ENCODE measurements at places on chromosomes 3 and 15. TPM values are rescaled to one million over a fixed set of nuclear protein-coding genes. Genes with fewer than 3 reads are reported as not detected.

Gene CD200R1
- 0.25 TPM for total RNA-seq

Gene BDH1
- total RNA-seq: 10.3 TPM

Gene ARPIN
- 14.5 TPM for total RNA-seq

Gene GMNC
- 0.49 TPM for total RNA-seq

Gene SEMA5B
- 17.2 TPM for total RNA-seq

Gene STAB1
- total RNA-seq: 5.9 TPM

Gene SCG3
- 54.8 TPM for total RNA-seq

Gene TMEM43
- total RNA-seq: 36.4 TPM

Gene RYR3
- 12.5 TPM for total RNA-seq

Gene LRRC2
- 2.5 TPM for total RNA-seq

Gene AMT
- 3.9 TPM for total RNA-seq

Gene USP13
- 11.1 TPM for total RNA-seq

Gene PP2D1
- not detected for total RNA-seq

Gene SPTBN5
- 0.25 TPM for total RNA-seq

Gene KLHL40
- not detected for total RNA-seq

Gene SPRED1
- total RNA-seq: 49.9 TPM

Gene TBC1D23
- total RNA-seq: 45.5 TPM

Gene ITIH3
- total RNA-seq: not detected

Gene PTH1R
- 0.98 TPM for total RNA-seq

Gene C3orf70
- 27.5 TPM for total RNA-seq

Gene SAXO2
- total RNA-seq: 4.7 TPM

Gene CD200R1L
- total RNA-seq: not detected

Gene SYNPR
- total RNA-seq: 44.5 TPM

Gene SHC4
- total RNA-seq: 5.4 TPM

Gene ADPRH
- 0.74 TPM for total RNA-seq

Gene SKOR1
- 0.25 TPM for total RNA-seq

Gene MUSTN1
- total RNA-seq: 0.74 TPM

Gene CLDN16
- 0.25 TPM for total RNA-seq

Gene RAB5A
- 73.0 TPM for total RNA-seq

Gene DPPA2
- total RNA-seq: not detected

Gene SNX22
- 4.2 TPM for total RNA-seq

Gene OR5K1
- total RNA-seq: not detected

Gene ZNF385D
- total RNA-seq: 15.7 TPM

Gene CCDC80
- 5.4 TPM for total RNA-seq

Gene B3GALNT1
- 110 TPM for total RNA-seq

Gene GPR62
- total RNA-seq: 0.25 TPM

Gene LDHAL6B
- total RNA-seq: not detected

Gene ACP3
- 0.98 TPM for total RNA-seq

Gene HACL1
- total RNA-seq: 20.9 TPM

Gene P3H2
- total RNA-seq: 3.7 TPM

Gene ALAS1
- total RNA-seq: 29.0 TPM

Gene DNASE1L3
- total RNA-seq: 0.74 TPM

Gene UCN2
- total RNA-seq: not detected

Data from temporal lobe (tissue), 4 donors.